ENCODE measurements at places on chromosomes 2 and 18.

GRCh38 chr2:151786077-151786476, 42.1 kb downstream of the ARL5A start:
- no peak for DNase-seq

DNA sequence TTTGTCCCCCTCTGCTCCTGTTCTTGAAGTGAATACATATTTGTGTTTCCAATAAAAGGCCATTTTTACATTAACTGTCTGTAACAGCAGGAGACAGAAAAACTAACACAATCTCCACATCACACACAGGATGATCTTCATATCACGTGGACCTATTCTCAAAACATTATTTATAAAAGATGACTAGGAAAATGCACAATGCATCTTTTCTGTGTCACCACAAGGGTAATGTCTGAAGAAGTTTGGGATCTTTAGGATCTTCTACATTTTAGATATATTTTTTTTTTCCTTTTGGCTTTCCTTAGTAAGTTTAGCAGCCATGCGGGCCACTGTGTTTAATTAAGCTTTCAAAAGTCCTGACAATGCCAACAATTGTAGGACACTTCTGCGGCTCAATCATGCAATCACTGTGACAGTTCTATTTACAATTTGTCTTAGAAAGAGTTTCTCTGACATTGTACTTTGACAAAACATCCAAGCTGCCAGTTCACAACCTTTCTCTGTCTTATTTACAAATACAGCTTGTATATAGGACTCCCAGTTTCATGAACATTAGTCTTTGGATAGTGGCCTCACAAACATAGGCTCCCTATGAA, 12.3 kb downstream of the BCL11A start:
- no peak for DNase-seq

- DNase-seq = no peak
These were observed 67.3 kb downstream of the APOB start for GRCh38 chr2:20976527-20976926.

GRCh38 chr2:106065983-106066820, 127.9 kb downstream of the UXS1 start:
- DNase-seq = no peak

- DNase-seq = peak; percentile 50
These were observed 78.3 kb upstream of the CRIM1 start for GRCh38 chr2:36277146-36277808.

DNA sequence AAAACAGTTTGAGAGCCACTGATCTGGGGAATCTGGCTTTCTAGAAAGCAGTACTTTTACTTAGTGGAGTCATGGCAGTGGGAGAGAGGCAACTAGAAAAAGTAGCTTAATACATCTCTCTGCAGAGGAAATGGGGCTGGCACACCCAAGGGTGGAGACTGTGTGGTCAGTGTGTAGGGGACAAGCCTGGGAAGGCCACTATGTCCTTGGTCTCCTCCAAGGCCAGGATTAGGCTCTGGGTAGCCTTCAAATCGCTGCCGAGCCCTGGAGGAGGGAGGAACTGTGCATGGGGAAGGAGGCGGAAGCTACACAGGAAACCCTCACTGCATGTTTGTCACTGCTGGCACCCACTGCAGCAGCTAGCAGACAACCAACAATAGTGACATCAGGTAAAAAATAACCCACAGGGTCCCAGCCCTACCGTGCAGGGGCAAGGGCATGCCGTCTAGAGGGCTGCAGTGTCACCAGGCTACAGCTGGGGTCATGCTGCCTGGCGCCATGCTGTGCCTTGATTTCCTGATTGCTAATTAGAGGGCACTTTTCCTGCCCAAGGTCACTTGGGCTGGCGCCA, 34.8 kb downstream of the LBH start:
- no peak for DNase-seq

GRCh38 chr2:98800330-98801064, 69.6 kb upstream of the MGAT4A start:
- DNase-seq = no peak

DNA sequence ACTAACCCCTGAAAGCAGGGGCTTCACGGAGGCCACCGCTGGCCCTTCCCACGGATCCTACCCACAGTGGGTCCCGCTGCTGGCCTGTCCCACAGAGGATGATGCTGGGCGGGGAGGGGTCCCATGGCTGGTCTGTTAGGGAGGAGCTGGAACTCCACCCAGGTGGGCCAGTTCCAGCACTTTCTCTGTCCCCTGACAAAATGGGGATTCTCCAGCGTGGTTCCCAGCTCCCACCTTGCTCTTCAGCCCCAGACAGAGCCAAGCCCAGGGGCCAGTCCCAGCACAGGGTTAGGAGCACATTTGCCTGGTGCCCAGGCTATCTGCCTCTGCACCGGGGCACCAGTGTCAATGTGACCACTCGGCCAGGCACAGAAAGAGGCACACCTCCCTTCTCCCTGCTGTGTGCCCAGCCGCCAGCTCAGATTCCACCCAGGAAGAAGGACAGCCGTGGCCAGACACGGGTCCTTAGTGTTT, 50.0 kb downstream of the ANKMY1 start:
- DNase-seq = no peak

DNA sequence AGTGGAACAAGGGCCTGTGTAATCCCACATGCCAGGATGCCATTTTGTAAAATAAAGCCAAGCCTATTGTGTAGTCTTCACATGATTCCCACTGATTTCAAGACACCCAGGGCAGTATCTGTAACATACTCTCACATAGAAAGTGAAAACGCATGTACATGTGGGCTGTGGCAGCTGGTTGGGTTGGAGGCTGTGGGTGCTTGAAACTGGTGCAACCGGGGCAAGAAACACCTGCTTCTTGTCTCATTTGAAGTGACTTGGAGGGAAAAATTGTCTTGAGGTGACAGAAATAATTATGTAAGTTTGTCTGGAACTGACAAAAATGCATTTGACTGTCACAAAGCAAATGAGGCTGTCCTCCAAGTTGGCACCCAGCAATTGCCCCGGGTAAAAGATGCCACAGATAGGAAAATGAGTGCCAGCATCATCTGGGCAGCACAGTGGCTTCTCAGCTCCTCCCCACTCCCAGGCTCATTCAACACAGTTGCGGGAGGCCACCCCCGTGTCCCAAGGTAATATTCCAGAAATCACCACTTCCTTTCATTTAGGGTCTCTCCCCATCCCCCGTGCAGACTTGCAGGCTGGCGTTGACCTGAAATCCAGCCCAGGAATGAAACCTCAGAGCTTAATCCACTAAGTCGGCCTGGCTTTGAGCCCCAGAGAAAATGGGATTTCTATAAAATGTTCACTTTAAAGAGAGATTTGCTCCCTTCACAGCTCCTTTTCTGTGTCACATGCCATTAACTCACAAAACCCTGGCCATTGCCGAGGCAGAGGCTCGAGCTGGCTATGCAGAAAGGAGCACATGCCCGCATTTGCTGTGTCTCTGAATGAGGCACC, 293.9 kb upstream of the PARD3B start:
- no peak for DNase-seq

GRCh38 chr2:192236136-192236535, 41.4 kb upstream of the TMEFF2 start:
- DNase-seq = peak; percentile 50

- DNase-seq = peak; percentile 87
These were observed 26.6 kb upstream of the LANCL1 start for GRCh38 chr2:210503001-210503623.

DNA sequence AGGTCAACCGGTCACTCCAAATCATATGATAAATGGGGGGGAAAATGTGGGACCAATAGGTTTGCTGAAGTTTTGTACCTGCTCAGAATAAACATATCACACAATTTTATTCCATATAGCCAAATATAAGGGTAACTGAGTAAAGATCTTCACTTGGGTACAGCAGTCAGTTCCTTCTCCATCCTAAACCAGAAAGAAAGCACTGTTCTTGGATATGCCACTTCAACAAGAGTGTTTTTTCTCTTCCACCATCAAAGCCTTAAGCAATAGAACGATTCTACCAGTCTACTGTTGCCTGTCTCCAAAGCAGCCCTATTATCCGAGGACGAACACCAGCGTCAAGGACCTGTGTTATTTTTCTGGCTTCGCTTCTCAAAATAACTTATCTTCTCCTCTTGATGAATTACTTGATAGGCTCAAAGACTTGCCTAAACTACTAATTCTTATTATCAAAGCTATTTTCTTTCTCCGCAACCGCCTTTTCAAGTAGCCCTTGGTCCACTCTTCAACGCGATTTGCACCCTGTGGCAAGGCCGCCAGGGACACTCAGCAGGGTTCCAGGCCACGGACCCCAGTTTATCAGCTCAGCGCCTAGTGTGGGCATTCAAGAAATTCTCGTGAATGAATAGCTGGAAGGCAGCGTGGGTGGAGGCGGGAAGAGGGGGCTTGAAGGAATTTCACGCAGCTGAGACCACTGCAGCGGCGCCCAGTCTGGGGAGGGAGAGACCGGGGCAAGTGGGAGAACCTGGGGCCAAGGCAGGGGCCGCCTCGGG, 646 bp downstream of the ALS2 start:
- DNase-seq = peak; percentile 57

DNA sequence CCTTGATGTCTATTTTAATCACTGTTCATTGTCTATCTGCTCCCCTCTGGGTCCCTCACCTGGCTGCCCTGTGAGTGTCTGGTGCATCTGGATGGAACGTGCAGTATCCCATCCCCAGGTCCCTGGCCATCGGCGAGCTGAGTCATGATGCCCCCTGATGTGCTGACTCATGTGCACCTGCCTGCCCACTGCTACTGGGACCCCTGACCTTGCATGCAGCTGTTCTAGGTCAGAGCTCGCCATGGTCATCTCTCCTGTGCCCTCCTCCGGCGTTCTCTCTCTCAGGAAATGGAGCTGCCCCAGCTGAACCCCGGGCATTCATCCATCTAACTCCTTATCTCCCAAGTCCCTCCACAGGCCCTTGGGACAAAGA, 516.2 kb upstream of the HS6ST1 start:
- no peak for DNase-seq

Measured in adipocyte (in vitro differentiated cells).